ENCODE measurements at places on chromosomes 3 and 15. TPM values are rescaled to one million over a fixed set of nuclear protein-coding genes. Genes with fewer than 3 reads are reported as not detected.

The CLRN1 gene
- not detected for total RNA-seq

The RARRES1 gene
- not detected for total RNA-seq

The CADPS gene
- total RNA-seq, result not detected

GRCh38 chr3:36178018-36178417, 202.3 kb upstream of the STAC start:
- no peak overlapping the region for H3K27ac ChIP-seq
- H3K4me1 ChIP-seq, result no peaks in the 10 kb centered on the region
- no peaks in the 10 kb centered on the region for H3K36me3 ChIP-seq
- no peak for DNase-seq
- H3K4me3 ChIP-seq, result no peak overlapping the region

The RTP4 gene
- 6.0 TPM for total RNA-seq

GRCh38 chr3:40308725-40309417, 636 bp upstream of the EIF1B start:
- peaks cover 4% of the 10 kb centered on the region for H3K36me3 ChIP-seq
- DNase-seq, result no peak
- H3K27me3 ChIP-seq, result no peaks in the 10 kb centered on the region
- peaks cover 16% of the 10 kb centered on the region for H3K4me1 ChIP-seq
- peak overlapping the region; percentile 80 for H3K4me3 ChIP-seq

The AADAC gene
- total RNA-seq, result not detected

The LIPH gene
- not detected for total RNA-seq

DNA sequence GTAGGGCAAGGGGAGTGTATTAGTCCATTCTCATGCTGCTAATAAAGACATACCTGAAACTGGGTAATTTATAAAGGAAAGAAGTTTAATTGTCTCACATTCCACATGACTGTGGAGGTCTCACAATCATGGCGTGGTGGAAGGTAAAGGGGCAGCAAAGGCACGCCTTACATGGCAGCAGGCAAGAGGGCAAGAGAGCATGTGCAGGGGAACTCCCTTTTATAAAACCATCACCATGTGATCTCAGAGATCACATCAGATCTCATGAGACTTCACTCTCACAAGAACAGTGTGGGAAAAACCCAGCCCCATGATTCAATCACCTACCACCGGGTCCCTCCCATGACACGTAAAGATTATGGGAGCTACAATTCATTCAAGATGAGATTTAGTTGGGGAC, 41.4 kb downstream of the SUMF1 start:
- H3K27me3 ChIP-seq, result no peaks in the 10 kb centered on the region
- H3K36me3 ChIP-seq, result no peaks in the 10 kb centered on the region
- no peaks in the 10 kb centered on the region for H3K4me1 ChIP-seq
- no peak overlapping the region for H3K4me3 ChIP-seq
- H3K27ac ChIP-seq, result no peak overlapping the region
- no peak for DNase-seq

The KLHL40 gene
- total RNA-seq, result not detected

The CPNE9 gene
- total RNA-seq, result 0.16 TPM
